Small intestine (tissue), 16 donors: ENCODE measurements at places on chromosomes 6 and 20. TPM values are rescaled to one million over a fixed set of nuclear protein-coding genes. Genes with fewer than 3 reads are reported as not detected.

PRRC2A gene
- polyA plus RNA-seq = 67.8 TPM

DNA sequence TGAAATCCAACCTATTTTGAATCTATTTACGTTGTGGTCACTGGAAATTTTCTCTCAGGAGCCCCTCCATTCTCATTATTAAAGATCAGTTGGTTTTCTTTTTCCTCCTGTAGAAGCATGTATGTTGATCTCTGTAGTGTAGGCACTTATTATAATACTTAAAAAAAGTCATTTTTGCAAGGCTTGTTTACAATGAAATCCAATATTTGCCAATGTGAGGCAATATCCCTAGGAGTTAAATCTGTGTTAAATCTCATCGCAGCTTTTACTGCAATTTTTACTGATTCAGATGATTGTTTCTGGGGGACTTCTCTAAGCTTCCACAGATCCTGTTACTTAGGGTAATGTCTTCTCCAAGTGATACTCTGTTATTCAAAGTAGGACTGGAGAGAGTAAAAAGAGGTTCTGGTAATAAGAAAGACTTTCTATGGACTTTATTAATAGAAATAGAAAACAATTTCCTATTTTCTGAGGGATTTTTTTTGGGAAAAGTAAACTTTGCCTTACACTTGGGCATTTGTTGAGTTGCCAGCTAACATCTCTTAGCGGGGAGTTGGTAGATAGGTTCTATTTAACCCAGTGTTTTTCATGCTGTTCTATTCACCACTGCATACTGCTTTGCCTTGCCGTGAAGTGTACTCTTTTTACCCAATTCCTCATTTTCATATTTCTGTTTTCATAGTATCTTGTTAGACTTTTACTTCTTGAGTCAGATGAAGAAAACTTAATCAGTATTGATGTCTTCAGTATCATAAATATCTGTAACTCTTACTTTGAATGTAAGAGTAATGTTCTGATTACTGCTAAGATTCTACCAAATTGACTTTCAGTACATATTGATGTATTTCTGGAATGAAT, 48.6 kb downstream of the CDKAL1 start:
- DNase-seq = no peak

- peak; percentile 21 for DNase-seq
Observed at GRCh38 chr20:58854638-58855471, 2.3 kb downstream of the GNAS start.

DNA sequence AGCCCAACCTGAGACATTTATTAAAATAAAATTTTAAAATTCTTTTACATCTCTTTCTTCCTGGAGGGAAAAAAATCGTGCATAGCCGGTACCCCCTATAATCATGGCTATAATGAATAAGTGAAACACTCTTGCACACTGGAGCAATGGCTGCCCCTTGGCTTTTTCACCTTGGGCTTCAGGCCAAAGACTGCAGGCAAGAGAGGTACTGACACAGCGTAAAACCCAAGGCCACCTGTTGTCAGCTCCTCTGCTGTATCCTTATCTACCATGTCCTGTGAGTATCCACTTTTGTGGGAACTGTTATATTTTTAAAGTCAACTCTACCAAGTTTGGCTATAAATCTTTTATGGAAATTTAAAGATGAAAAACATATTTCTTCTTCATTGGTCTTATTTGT, 23.0 kb upstream of the LY86 start:
- DNase-seq = no peak

- peak; percentile 76 for DNase-seq
Observed at GRCh38 chr6:53484476-53485280, 60.2 kb downstream of the GCLC start.

DNA sequence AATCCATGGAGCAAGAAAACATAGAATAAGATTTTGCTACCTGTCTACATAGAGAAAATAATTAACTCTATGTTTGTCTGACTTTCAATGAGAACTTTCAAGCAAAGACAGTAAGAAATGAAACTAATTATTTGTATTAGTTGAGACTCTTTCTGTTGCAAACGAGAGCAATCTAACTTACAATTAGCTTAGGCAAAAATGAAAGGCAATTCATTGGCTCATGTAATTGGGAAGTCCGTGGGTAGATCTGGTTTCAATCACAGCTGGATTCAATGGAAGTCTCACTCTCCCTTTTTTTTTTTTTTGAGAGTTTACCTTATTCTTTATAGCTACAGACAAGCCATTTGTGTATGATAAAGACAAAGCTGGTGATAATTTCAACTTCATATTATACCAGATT, 68.2 kb upstream of the STXBP5 start:
- no peak for DNase-seq

RSPO3 gene
- 6.7 TPM for polyA plus RNA-seq

DNA sequence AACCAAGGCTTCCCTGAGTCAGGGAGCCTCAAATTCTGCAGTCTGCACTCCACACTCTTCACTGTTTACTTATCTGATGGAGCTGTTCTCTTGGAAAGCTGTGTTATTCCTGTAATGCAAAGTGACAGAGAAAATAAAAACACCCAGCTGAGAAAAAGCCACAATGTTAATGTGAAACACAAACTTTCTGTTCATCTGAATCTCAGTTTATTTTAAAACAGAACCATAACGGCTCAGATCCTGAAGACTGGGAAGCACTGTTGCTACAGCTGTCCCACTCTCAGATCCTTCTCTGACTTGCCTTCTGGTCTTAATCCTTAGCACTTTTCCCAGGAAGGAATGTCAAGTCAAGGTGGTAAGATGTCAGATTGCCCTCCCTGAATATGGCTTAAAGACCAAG, 736.6 kb downstream of the DHX35 start:
- no peak for DNase-seq

TCF21 gene
- 0.45 TPM for polyA plus RNA-seq

GRCh38 chr20:24913076-24913628, 35.9 kb upstream of the CST7 start:
- no peak for DNase-seq

DNA sequence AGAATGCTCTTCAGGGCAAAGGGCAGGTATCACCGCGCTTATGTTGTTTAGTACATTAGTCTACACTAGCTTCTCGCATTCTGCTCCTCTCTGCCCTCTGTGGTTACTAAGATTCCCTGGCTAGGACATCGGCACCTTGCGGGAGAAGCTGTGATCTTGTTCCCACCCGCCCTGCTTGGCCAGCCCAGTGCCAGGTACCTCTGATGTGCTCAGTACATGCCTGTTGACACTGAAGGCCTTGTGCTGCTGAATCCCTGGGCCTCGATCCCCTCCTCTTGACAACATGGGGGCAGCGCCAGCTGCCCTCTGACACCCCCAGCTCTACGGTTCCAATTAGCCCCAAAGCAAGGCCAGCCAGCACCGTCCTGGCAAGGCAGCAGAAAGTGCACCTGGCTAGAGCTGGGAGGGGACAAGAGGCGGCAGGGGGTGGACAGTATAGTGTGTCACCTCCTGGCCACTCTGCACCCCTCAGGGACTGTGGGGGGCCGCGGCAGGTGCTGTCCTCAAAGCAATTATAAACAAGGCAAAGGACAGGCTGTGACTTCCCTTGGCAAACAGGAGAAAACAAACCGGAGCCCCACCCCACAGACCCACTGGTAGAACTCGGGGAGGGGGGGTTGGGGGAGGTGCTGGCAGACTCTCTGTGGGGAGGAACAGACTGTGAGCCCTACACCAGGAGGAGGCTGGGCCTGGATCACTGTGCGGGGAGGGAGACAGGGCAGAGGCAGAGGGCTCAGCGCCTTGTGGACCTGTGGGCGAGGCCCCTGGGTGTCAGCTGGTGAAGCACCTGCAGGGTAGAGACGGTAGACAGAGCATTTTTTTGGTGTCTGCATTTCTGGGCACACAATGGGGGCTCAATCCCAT, 7.1 kb downstream of the TFEB start:
- DNase-seq = peak; percentile 86

DNA sequence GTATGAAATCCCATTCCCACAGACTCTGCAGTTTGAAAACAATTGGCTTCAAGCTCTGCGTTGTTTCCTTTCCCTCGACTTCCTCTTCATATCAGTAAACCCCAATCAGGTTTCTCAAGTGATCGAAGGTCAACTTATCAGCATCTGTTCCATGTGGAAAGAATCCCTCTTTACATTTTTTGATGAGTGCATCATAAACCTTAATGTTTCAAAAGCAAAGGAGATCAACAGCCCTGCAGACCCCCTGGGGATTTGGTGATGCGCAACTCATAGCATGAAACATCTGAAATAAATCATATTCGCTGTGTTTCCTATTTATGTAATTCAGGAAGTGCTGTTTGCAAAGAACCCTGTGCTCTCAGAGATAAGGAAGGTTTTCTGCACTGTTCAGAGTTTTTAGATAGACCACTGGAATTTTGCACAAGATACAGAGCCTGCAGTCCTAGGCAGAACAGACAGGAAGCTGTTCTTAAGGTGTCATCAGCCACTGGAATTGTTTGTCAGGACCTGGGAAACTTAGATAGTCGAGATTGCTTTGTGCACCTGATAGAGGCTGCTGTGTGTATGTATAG, 216.0 kb downstream of the HIVEP2 start:
- peak; percentile 88 for DNase-seq

TBC1D32 gene
- 1.4 TPM for polyA plus RNA-seq

GRCh38 chr20:25023356-25023755, 30.8 kb upstream of the APMAP start:
- no peak for DNase-seq

- DNase-seq = no peak
Observed at GRCh38 chr6:165830761-165831160, 167.7 kb upstream of the PDE10A start.

- no peak for DNase-seq
Observed at GRCh38 chr6:151905072-151905471, 97.6 kb downstream of the ESR1 start.

- peak; percentile 31 for DNase-seq
Observed at GRCh38 chr20:3563548-3564177, 92.8 kb downstream of the ATRN start.

GRCh38 chr6:131258010-131258652, 122.9 kb downstream of the AKAP7 start:
- peak; percentile 73 for DNase-seq

DNA sequence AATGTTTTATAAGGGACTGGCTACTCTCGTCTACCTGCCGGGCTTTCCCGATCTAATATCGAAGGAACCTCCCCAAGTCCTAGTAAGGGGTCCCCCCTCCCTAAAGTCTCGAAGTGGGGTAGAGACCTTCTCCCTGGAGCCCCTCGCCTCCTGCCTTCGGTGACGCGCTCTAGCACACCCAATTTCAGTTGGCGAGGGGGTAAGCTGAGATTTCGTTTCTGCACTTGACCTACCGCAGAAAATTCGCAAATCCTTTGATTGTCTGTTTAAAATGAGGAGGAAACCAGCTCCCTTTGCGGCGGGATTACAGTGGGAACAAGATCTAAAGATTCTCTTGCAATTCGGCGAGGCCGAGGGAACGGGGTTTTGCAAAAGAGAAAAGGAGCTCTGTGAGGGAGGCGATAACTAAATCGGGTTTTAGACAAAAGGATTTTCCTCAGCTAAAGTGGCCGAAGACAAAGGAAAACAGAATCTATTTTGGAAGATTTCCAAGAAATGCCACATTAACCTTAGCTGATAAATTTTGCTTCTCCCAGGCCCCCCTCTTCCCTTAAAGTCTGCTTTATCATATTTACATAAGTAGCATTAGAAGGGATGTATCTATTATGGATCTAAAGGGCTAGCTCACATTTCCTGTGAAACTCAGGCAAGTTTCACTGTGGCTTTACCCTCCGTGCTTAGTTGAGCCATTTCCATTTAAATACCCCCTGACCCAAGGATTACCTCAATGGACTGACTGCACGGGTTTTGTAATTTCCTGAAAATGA, 8.4 kb downstream of the SIM1 start:
- DNase-seq = peak; percentile 68

- no peak for DNase-seq
Observed at GRCh38 chr20:55116598-55116997, 641.2 kb downstream of the DOK5 start.

DNA sequence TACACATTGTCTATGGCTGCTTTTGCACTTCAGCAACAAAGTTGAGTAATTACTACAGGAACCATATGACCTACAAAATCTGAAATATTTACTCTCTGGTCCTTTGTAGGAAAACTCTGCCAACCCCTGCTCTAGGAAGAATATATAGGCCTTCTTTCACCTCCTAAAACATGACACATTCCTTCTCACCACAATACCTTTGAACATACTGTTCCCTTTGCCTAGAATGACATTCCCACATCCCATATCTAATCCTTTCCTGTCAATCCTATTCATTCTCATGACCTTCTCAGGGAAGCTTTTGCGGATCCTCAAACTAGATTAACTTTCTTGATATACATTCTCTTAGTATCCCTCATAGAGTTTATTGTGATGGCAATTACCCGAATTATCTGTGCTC, 18.0 kb upstream of the NCOA6 start:
- no peak for DNase-seq

- no peak for DNase-seq
Observed at GRCh38 chr6:113447088-113447831, 409.9 kb upstream of the MARCKS start.

DNA sequence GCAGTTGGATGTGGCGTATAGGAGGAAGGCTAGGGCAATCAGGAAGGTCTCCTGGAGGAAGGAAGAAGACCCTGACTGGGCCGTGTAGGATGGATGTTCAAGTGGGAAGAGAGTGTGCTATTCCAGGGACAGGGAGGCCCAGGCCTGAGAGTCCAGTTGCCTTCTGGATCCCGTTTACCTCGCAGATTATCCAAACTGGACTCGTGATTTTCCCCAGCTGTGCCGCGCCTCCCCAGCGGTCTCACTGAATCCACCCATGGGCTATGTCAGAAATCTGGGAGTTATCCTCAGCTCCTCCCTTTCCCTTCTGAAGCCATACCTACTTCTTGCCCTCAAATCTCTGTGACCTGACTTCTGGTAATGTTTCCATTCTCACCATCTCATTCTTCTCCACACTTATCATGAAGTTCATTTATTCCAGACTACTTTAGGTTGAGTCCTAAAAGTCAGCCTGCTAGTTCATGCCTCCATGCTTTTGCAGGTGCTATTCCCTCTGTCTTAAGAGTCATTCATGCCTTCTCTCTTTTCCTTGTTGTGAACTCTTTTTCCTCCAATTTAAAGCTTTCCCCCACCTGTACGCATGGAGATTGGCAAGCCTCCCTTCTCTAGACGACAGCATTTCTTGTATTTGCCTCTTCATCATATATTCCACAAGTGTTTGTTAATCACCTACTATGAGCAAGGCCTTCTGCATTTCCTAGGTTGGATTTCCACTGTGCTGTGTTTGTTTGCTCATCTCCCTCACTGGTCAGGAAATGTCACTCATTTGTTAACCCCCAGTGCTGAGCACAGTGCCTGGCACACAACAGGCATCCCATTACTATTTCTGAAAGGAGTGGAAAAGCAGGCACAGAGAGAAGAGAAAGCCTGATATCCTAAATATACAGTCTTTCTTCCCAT, 2.7 kb downstream of the SDCBP2 start:
- DNase-seq = peak; percentile 29

RGS17 gene
- polyA plus RNA-seq = 0.15 TPM

- DNase-seq = no peak
Observed at GRCh38 chr6:4693173-4693970, 82.8 kb upstream of the CDYL start.

NRSN1 gene
- polyA plus RNA-seq = 2.4 TPM

TPD52L1 gene
- polyA plus RNA-seq = 40.6 TPM

DNA sequence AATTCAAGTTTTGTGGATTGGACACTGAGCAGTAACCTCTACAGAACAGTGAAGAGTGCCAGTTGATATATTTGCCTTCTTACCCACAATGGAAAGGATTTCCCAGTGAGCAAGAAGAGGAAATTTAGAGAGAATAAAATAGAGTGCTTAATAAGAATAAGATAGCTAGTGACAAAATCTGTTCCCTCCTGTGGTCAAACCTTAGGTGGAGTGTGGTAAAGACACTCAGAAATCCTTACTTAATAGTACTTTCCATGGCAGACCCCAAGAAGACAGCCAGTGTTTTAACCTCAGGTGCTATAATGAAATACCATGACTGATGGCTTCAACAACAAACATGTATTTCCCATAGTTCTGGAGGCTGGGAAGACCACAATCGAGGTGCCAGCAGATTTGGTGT, 108.4 kb upstream of the TNFAIP3 start:
- DNase-seq = no peak

RSPH9 gene
- 0.42 TPM for polyA plus RNA-seq
